Stimulated activated CD4-positive, alpha-beta T cell treated with anti-CD3 and anti-CD28 coated beads, TNF-alpha, amount 100 ng/mL, for 4 hours (primary cell): ENCODE measurements at places on chromosomes 7 and 10.

DNA sequence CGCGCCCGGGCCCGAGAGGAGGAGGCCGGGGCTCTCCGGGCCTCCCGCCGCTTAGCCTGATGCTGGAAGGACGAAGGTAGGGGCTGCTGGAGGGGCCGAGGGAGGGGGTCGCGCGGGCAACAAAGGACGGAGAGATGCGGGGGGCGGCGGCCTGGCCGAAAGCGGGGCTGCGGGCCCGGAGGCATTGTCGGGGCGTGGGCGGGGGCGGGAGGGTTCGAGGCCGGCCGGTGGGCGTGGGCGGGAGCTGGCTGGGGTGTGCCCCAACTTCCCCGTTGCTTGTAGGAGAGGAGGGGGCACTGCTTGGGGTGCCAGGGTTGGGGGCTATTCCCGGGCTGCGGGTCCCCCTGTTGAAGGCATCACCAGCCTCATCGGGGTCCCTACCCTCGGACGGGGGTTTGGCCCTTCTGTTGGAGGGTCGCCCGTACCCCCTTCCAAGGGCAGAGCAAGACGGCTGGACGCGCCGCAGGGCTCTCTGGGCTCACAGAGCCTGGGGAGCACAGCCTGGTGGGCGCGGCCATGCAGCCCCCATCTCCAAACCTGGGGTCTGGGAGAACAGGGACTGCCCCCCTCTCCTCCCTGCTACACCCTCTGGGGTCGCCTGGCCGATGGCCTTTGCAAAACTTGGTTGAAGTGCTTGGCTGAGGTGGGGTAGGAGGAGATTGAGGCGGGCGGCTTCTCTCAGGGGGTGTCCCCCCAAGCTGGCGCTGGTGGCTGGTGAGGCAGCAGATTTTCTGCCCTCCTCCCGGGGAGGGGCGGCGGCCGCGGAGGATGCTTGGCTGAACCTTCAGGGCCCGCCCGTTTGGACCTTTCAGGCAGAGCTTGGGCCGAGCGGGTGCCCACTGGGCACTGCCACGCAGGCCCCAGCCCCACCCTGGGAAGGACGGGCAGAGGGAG lies 699 bp downstream of the CLIP2 start:
- DNase-seq = no peak

DNA sequence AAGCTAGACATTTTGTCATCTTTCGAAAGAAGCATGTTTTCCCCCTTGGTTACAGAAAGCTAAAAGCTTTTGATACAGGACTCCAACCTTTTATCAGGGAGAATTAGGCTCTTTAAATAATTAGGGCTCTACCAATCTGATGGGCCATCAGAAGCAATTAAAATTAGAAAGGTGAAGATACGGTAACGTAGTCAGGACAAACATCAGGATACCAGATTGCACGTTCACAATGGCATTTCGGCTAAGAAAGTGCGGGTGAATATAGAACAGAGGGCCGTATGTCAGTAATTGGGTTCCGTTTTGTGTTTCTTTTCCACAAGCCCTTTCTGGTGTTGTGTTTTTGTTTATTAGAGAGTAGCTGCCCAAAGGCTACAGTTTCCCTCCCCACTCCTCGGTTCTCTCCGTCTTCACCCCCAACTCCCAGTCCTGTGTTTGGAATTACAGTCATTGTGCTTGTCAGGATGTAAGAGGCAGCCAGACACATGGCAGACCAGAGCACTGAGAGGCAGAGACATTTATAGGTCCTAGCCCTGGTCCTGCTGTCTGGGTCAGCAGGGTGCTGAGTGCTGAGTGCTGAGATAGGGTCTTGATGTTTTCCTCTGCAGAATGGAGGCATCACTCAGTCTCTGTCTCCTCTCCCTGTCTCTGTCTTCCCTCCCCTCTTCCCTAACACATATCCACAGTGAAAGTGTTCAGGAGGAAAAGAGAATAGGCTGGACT lies 5.5 kb downstream of the PFKP start:
- no peak for DNase-seq

DNA sequence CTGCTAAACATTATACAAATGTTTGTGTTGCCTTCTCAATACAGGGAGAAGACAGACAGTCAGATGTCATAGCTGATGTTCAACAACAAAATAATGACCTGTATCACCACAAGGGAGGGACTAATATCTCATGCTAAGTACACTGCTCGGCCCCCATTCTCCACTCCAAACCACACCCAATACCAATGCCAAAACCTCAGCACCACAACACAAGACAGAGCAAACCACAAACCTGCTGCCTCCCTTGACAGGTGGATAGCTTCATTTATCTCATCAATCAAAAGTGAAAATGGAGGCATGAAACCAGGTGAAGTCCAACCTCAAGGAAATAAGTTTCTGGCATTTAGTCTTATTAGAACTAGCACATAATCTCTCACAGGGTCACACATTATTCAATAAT lies 109.5 kb downstream of the PARD3 start:
- DNase-seq = no peak

DNA sequence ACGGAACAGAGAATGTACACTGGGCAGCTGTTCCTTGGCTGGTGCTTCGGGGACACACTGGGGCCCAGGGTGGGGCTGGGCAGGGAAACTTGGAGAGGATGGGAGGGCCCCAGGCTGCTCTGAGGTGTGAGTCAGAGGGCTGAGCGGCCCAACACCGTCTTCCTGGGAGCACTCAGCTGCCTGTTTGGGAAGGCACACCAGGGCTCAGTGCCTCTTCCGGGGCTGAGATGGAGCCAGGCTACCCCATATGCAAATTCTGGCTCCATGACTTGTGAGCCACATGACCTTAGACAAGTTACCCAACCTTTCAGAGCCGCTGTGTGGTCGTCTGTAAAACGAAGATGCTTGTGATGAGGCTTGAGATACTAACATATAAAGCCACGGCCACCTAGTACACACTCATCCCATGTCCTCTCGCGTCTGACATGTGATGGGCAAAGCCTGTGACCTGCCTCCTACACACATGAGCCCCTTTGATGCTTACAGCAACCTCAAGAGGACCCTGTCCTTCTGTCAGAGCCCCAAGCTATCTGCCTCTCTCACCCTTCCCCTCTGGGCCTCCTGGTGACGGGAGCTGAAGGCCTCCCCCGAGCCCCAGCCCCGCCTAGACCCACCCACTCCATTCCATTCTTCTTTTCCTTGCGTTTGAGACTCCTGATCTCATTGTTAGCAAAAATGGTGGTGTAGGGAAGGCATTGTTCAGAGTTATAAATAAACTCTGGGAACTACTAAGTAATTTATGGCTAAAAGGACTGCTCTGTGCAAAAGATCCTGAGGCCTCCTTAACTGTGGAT lies 26.1 kb downstream of the KLRG2 start:
- no peak for DNase-seq

- DNase-seq = no peak
These were observed 224.4 kb downstream of the USP6NL start for GRCh38 chr10:11387044-11387443.

DNA sequence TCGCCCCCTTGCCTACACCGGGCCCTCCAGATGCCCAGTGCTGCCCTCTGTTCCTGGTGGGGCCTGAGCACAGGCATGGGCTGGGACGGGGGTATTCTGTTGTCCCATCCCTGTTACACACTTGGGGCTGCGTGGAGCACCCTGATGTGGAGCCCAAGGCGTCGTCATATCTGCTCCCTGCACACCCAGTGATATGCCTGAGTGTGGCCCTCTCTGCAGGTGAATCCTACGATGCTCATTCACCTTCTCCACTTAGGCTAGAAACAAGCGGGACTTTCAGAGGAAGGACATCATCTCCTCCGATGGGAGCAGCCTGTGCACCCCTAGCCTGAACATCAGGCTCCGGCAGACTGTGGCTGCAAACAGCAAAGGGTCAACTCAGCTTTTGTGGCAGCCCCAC lies 91.0 kb upstream of the NPTX2 start:
- no peak for DNase-seq
